ENCODE measurements at places on chromosomes 2 and 18.

- no peak for DNase-seq
Measured at GRCh38 chr2:149597050-149597667, 9.6 kb upstream of the MMADHC start.

DNA sequence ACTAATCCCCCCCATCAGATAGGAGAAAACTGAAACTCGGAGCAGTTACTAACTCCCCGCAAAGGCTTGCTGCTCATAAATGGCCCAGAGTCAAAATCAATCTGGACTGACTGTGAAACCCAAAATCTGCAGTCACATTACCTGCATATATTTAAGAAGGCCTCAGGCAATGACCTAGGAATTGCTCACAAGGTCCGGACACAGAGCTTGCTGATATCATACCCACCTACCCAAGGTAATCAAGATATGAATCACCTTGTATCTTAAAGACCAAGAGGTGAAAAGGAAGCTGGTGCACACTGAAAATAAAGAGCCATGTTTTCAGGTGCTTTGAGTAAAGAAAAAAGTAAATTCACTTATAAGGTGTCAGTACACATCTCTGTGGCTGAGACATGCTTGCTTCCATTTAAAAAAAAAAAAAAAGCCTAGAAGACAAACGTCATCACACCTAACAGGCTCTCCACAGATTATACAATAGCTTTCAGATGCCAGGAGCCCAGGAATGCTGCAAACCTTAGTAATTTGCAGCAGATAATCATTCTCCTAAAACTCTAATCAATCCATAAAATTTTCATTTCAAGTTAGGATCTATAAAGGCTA is 195.4 kb downstream of the ZEB2 start:
- no peak for DNase-seq

GRCh38 chr2:66547887-66548286 is 113.0 kb downstream of the MEIS1 start:
- no peak for DNase-seq

DNA sequence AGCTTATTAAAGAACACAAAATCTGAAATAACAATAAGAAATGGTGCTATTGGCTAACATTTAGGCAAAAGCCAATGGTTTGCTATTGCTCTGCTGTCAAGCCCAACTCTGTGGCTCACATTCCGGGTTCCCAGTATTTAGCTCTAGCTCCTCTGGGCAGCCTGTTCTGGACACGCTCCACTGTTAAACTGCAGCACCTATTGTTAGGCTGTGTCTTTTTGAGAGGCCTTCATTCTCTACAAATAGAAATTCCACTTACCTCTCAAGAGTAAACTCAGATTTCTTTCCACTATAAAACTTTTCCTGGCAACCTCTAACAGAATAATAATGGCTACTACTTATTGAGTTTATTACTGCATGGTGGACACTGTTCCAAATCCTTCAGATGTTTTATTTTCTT is 3.7 kb upstream of the KLHL14 start:
- no peak for DNase-seq

GRCh38 chr2:217655651-217656050 is 347.1 kb downstream of the TNS1 start:
- DNase-seq: no peak

DNA sequence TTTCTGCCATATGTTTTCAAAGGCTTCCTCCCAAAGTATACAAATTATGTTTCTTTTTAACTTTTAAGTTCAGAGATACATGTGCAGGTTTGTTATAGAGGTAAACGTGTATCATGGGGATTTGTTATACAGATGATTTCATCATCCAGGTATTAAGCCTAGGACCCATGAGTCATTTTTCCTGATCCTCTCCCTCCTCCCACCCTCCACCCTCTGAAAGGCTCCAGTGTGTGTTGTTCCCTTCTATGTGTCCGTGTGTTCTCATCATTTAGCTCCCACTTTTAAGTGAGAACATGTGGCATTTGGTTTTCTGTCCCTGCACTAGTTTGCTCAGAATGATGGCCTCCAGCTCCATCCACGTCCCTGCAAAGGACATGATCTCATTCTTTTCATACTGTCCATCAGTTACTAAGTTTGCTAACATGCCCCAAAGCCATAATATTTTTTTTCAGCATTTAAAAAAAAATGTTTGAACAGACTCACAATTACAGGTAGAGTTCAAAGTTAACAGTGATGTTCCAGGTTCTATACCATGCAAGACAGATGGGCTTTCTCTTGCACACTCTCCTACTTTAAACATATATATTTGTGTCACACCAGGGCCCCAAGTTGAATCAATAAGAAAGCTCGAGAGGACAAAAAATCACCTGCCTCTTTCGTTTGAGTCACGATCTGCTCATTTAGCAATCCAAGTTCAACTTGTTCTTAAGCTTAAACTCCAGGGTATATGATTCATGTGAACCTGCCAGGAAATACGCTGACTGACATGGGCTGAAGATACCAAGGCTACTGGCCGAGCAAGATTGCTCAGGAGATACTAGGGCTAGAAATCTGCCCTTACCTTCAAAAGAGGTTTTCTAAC is 77.6 kb downstream of the AP1S3 start:
- no peak for DNase-seq
